ENCODE measurements at places on chromosomes 4 and X.

- no peak for DNase-seq
These were observed 157.7 kb downstream of the CHIC2 start for GRCh38 chr4:53906606-53907190.

GRCh38 chr4:128303986-128304385 lies 16.4 kb upstream of the PGRMC2 start:
- DNase-seq = no peak

DNA sequence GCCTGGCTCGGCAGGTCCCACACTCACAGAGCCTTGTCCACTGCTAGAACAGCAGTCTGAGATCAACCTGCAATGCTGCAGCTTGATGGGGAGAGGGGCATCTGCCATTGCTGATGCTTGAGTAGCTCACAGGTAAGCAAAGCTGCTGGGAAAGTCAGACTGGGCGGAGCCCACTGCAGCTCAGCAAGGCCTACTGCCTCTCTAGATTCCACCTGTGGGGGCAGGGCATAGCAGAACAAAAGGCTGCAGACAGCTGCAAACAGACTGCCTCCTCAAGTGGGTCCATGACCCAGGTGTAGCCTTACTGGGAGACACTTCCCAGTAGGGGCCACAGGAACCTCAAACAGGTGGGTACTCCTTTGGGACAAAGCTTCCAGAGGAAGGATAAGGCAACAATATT lies 110.6 kb upstream of the ADAMTS3 start:
- no peak for DNase-seq

GRCh38 chr4:172497321-172497720 lies 671.3 kb upstream of the GALNT7 start:
- DNase-seq = no peak

DNA sequence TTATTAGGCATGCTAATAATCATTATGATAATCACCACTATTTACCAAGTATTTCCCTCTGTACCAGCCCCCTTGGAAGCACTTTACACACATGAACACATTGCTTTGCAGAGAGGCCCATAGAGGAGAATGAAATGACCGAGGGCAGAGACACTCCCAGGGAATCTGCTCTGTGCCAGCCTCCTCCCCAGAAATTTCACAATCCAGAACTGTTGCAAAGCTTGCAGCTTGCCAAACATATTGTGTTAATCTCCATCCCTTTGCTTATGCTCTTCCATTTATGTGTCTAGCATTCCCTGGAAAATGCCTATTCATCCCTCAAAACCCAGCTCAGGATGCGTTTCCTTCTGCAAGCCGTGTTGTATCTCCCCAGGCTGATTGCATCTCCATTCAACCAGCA lies 37.8 kb downstream of the CYTL1 start:
- no peak for DNase-seq

DNA sequence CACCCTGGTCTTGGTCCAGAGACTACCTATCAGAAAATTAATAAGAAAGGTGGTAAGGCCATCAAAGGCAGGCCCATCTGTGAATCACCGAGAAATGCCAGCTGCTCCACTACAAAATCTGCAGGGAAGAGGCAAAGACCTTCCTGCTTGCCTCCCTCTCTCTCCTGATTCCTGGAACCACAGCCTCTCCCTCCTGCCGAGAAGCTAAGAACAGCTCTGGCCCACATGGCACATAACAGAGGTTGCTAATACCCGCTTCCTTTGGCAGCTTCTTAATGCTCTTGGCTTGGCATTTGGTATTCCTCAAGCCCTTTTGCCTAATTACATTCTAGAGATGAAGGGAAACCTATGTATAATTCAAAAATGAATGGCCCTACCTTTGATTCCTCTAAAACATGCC lies 32.9 kb downstream of the RAI2 start:
- no peak for DNase-seq

DNA sequence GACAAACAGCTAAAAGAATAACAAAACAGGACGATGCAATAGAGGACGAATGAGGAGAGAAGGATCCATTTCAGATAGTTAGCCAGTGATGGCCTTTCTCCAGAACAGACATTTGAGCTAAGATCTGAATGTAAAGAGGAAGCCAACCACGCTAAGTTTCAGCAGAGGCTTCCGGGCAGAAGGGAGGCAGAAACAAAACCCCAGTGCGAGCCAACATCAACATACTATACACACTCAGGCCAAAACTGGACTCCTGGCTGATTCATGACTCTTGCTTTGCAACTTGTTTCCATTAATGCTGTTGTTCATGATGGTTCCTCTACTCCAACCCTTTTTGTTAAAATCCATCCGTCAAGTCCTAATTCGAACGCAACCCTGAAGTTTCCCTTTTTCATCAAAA lies 730.3 kb downstream of the TRIML1 start:
- DNase-seq = no peak

DNA sequence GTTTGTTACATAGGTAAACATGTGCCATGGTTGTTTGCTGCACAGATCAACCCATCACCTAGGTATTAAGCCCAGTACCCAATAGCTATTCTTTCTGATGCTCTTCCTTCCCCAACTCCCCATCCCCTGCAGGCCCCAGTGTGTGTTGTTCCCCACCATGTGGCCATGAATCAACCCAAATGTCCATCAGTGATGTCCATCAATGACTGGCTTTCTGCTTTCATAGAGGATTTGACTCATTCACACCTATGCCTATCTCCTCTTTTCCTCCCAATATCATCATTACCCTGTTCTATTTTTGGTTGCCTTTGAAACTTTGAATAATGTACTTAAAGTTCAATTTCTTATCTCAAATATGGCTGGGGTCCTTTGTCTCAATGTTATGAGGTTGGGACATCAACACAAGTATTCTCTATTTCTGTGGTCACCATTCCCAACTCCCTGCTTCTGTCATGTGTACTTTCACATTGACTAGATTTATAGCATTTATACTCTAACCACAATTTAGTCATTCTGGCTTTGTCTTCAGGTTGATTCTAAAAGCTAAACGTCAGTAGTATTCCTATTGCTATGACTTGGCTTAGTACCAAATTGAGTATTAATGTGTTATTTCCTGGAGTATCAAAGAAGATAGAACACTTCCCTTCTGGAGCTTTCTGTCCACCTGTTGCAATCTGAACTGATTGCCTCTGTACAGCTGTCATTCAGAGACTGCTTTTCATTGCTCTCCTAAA lies 107.2 kb downstream of the TAB3 start:
- DNase-seq = no peak

- DNase-seq = no peak
These were observed 27.5 kb downstream of the SULT1E1 start for GRCh38 chr4:69832326-69833030.

DNA sequence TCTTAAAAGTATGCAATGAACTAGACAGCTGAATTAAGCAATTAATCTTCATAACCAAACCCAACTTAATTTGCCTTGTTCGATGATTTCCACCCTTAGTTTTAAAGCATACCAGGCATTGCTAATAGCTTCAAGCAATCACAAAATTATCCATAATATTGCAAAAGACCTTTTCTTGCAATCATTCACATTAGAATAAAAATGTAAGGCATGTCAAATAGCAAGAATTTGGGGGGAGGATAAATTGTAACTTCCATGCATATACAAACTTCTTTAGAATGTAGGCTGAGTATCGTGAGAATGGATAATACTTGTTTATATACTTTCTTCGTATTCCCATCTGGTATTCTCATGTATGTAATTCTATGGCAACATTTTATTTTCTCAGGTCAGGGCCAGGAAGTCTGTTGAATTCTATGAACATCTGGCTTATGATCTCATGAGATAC lies 28.7 kb upstream of the BMP2K start:
- no peak for DNase-seq

DNA sequence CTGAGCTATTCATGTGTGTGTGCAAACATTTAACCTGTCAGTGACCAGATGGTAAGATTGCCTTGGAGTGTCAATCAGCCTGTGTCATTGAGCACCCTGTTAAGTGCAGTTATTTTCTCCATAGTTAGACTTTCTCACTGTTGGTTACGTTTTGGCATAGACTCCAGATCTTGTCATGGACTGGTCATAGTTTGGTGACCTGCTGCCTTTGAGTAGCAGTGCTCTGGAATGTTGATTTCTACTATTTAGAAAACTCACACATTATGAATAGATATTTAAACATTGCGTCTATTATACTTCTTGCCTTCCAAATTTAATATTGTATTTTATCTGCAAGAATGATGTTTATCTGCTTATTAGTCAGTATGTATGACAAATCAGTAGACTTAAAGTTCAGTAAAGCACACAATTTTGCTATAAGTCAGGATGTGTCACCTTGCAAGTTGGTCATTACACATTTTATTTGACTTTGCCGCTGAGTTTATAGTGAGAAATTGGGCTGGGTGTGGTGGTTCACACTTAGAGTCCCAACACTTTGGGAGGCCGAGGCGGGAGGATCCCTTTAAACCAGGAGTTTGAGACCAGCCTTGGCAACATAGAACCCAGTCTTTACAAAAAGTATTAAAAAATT lies 42.4 kb downstream of the KIAA0232 start:
- no peak for DNase-seq

DNA sequence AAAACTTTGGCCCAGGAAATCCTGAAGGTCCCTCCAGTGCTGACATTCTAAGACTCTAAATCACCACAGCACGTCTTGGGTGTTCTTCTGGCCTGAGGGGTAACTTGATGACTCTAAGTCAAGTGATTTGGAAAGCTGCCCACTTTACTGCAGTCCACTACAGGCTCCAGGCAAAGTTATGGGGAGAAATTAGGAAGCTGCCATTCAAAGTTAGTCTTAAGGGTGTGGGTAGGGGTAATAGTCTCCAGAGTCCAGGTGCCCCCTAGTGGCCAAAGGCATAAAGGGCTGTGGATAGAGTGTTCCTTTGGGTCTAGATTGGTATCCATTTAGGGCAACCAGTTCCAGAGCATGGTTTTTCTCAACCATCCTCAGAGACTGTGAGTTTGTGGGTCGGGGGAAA lies 38.7 kb upstream of the SLC16A2 start:
- DNase-seq = no peak

GRCh38 chr4:168972596-168972995 lies 37.5 kb downstream of the CBR4 start:
- no peak for DNase-seq

- no peak for DNase-seq
These were observed 5.2 kb downstream of the NHS start for GRCh38 chrX:17380221-17380620.

DNA sequence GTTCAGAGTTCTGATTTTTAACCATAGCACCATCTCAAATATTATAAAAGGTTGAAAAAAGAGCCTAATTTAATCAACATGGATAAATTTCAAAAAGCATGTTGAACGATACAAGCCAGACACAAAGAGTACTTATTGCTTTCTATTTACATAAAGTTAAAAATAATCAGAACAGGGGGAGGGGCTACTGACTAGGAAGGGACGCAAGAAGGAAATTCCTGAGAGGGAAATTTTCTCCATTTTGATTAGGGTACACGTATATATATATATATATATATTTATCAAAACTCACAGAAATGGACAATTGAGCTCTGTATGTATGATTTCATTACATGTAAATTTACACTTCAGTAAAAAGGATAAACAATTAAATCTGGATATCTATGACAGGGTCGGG lies 482 bp upstream of the MBTPS2 start:
- no peak for DNase-seq

GRCh38 chr4:89303814-89304388 lies 3.7 kb downstream of the GPRIN3 start:
- no peak for DNase-seq

GRCh38 chr4:81030981-81031791 lies 678 bp downstream of the BMP3 start:
- DNase-seq = no peak

- no peak for DNase-seq
These were observed 7.8 kb upstream of the NUP54 start for GRCh38 chr4:76155979-76156378.

GRCh38 chr4:82044141-82044993 lies 329.4 kb downstream of the HNRNPD start:
- DNase-seq = no peak

DNA sequence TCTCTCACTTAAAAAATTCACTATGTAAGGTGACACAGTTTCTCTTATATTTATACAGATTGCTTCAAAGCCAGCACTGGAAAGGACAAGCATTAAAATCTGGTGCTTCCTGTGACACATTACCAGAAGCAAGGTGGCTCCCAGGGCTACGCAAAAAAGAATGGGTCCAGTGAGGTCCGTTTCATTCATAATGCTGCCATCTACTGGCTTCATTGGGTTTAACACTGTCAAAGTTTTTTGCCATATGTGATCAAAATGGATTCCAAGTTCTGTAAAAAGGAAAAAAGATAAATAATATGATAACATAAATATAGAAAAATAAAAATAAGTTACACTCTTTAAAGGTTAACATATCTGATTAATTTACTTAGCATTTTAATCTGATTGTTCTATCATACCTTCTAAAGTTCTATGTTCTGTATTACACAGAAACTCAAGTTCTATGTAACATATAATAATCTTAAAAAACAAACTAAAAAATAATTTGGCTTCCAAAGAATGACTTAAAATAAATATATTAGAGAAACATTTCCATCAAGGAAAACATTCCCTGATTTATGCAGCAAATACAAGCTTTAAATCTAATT lies 22.1 kb downstream of the YIPF7 start:
- DNase-seq = no peak

DNA sequence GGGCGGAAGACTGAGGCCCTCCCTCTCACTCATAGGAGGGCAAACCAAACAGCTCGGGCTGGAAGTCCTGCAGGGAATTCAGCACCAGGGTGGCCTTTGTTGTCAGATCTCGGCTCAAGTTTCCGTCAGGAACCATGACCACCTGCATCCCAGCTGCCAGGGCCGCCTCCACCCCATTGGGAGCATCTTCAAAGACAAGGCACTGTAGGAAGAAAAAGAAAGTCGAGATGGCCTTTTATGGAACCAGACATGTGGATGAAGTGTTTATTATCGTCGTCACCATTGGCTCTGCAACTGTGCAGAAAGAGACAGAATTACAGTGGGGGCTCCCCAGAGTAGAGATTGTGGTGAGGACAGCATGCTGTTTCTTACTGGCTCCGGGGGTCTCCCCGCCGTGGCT lies 97.2 kb upstream of the STS start:
- DNase-seq = no peak

DNA sequence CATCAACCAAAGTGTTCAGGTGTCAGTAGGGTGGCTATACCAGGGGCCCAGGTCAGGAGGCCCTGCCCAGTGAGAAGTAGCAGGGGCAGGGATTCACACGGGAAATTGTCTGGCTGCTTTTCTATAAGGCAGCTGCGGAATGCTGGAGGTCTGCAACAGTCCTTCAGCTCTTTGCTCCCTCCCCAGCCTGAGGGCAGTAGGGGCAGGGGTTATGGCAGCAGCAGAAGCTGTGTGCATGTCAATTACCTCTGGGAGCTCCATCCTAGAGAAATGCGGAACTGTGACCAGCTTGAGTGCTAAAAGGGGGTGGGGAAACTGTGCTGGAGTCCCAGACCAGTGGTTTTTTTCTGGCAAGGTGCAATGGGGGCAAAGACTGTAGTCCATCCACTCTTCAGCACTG lies 810.4 kb downstream of the PCDH7 start:
- no peak for DNase-seq

DNA sequence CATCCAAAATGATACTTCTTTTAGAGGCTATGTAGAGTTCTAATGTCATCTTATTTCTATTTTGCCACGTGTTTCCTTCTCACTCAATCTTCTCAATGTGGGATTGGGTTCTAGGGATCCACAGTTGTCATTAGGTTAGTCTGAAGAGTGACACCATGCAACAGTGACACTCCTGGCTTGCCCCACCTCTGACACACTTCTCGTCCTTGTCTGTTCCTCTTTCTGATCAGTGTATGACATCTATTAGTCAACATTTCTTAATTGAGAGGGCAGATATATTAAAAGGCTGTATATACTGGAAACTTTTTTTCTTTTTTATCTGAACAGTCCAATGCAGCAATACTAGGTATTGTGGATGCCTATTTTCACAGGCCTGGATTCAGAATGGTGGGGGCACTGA lies 67.6 kb upstream of the GYPA start:
- no peak for DNase-seq

- no peak for DNase-seq
These were observed 270.3 kb downstream of the DTHD1 start for GRCh38 chr4:36551697-36552214.
